ENCODE measurements at places on chromosomes 6 and 20. TPM values are rescaled to one million over a fixed set of nuclear protein-coding genes. Genes with fewer than 3 reads are reported as not detected.

DNA sequence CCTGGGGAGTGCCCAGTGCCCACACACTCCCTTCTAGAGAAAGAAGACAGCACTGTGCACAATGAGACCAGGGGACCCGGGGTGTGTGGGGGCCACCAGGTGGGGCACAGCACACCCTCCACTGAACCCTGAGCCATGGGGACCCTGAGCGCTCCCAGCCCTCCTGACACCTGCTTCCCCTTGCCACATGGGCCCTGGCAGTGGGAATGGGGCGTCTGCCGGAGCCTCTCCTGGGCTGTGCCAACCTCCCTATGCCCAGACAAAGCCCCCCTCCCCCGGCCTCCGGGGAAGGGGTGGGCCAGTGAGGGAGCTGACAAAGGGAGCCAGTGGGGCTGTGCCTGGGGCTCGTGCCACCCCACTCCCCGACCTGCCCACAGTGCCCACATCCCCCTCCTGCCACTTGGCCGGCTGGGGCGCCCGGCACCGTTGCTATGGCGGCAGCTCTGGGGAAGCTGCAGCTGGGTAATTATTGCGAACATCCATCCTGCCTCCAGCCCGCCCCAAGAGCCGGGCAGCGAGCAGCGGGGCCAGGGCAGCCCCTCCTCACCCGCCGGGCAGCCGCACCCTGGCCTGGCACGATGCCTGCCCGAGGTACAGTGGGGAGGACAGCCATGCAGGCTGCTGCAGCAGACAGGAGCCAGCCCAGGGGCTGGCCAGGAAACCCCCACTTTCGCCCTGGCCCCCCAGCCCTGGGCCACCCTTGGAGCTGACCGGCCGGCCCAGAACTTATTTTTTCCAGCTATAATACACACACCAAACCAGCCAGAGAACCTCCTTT, 41.9 kb upstream of the NOL4L start:
- peaks cover 8% of the 10 kb centered on the region for H3K4me1 ChIP-seq
- DNase-seq, result peak; percentile 53
- H3K4me3 ChIP-seq, result no peak overlapping the region
- no peaks in the 10 kb centered on the region for H3K36me3 ChIP-seq

DNA sequence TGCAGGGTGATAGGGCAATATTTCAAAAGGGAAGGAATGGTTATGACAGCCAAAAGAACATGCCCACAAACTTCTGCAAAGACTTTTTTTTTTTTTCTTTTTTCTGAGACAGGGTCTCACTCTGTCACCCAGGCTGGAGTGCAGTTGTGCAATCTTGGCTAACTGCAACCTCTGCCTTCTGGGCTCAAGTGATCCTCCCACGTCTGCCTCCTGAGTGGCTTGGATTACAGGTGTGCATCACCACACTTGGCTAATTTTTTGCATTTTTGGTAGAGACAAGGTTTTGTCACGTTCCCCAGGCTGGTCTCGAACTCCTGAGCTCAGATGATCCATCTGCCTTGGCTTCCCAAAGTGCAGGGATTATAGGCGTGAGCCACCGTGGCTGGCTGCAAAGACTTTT, 117.6 kb upstream of the ADGRF1 start:
- H3K4me3 ChIP-seq, result no peak overlapping the region
- no peak for DNase-seq
- H3K27me3 ChIP-seq, result no peaks in the 10 kb centered on the region
- H3K27ac ChIP-seq, result peak overlapping the region; percentile 90

- H3K4me3 ChIP-seq, result no peak overlapping the region
- no peaks in the 10 kb centered on the region for H3K4me1 ChIP-seq
- no peak overlapping the region for H3K27ac ChIP-seq
- H3K36me3 ChIP-seq, result no peaks in the 10 kb centered on the region
- H3K27me3 ChIP-seq, result no peaks in the 10 kb centered on the region
Measured at GRCh38 chr6:143941852-143942627, 66.0 kb downstream of the PLAGL1 start.

DNA sequence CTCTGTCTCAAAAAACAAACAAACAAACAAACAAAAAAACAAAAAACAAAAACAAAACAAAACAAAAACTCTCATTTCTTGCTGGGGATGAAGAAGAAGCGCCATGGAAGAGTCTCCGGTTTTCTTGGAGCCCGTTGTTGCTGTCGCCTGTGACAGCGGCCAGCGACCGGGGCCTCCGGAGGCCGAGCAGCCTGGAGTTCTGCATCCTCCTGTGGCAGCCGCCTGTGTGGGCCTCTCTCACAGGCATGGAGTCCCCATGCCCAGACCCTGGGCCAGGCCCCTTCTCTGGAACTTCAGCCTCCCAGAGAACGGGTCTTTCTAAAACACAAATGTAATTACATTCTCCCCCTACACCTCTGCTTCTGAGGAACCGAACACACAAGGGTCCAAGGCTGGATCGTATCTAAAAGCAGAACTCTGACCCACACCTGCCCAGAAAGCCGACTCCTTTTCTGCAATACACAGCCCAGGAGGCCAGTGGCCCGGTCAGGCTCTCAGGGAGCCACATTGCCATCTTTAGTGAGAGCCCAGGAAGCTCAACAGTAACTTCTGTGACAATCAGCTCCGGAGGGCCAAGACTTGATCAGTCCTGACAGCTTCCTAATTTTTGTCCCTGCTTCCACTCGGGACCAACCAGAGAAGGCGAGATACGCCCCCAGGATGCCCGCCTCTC, 18.5 kb downstream of the DACT2 start:
- no peak overlapping the region for H3K27ac ChIP-seq
- no peak overlapping the region for H3K4me3 ChIP-seq
- H3K36me3 ChIP-seq, result no peaks in the 10 kb centered on the region

GRCh38 chr6:96157018-96157565, 141.3 kb downstream of the FUT9 start:
- no peaks in the 10 kb centered on the region for H3K27me3 ChIP-seq
- H3K27ac ChIP-seq, result no peak overlapping the region
- DNase-seq, result no peak
- H3K4me1 ChIP-seq, result no peaks in the 10 kb centered on the region

- no peaks in the 10 kb centered on the region for H3K4me1 ChIP-seq
- no peaks in the 10 kb centered on the region for H3K27me3 ChIP-seq
- H3K36me3 ChIP-seq, result no peaks in the 10 kb centered on the region
- no peak for DNase-seq
- H3K4me3 ChIP-seq, result no peak overlapping the region
Measured at GRCh38 chr6:15363523-15364400, 117.9 kb downstream of the JARID2 start.

GRCh38 chr20:38126932-38127621, 38.0 kb downstream of the TGM2 start:
- peaks cover 24% of the 10 kb centered on the region for H3K36me3 ChIP-seq
- no peaks in the 10 kb centered on the region for H3K27me3 ChIP-seq
- peak overlapping the region; percentile 97 for H3K27ac ChIP-seq
- no peak overlapping the region for H3K4me3 ChIP-seq
- peaks cover 77% of the 10 kb centered on the region for H3K4me1 ChIP-seq

DNA sequence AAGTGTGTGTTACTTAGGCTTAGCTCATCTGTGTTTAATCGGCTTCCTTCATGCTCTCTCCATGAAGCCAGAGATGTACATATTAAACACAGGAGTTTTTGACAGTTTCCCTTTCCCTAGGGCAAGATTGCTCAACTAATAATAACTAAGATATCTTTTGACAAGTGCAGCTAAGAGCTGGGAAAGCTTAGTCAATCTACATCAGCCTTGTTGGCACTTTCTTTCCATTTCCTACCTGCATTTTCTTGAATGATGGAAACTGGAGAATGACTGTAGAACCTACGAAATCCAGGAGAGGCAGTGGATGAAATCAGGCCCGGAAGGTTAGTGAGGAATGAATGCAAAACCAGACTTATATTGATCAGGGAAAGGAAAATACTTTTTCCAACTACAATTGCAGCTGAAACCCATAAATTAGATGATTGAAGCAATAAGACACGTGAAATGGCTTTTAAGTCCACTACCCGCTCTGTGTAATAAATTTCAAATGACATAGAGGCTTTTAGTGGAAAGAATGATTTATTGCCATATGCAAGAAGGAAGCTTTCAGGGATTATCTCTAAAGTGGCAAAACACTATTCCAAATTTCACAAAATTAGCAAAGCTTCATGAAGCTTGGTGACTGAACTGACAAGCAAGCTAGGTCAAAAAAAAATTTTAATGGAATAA, 237.2 kb upstream of the ID4 start:
- no peaks in the 10 kb centered on the region for H3K4me1 ChIP-seq
- H3K27me3 ChIP-seq, result no peaks in the 10 kb centered on the region
- DNase-seq, result no peak
- H3K36me3 ChIP-seq, result no peaks in the 10 kb centered on the region
- no peak overlapping the region for H3K4me3 ChIP-seq

GRCh38 chr6:148471624-148472159, 129.1 kb downstream of the SASH1 start:
- no peak overlapping the region for H3K4me3 ChIP-seq
- H3K27me3 ChIP-seq, result no peaks in the 10 kb centered on the region
- H3K4me1 ChIP-seq, result no peaks in the 10 kb centered on the region
- no peak for DNase-seq
- no peak overlapping the region for H3K27ac ChIP-seq

Gene SSTR4
- total RNA-seq, result not detected

Gene SH3BGRL2
- 27.4 TPM for total RNA-seq

Gene LTA
- not detected for total RNA-seq

Gene DEFB123
- not detected for total RNA-seq

All from PC-9 (cell line).